ENCODE measurements at places on chromosomes 16 and 17.

GRCh38 chr17:42894283-42895184 is 6.1 kb upstream of the G6PC1 start:
- DNase-seq = no peak

- peak; percentile 97 for DNase-seq
Observed at GRCh38 chr16:30658731-30659506, 688 bp downstream of the FBRS start.

DNA sequence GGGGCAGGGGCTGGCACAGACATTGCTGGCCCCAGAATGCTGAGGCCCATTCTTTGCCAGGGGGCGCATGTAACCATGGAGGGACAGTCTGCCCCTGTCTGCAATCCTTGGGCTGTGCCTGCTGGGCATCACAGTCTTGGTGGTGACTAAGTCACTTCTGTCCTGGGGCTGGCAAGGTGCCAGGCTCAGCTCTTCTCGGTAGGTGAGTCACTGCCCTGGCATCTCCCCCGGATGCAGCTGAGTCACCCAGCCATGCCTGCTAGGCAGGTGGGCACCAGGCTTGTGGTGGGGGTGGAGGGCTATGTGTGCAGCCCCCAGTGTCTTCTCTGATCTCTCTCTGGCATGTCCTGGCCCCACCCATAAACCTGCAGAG is 5.6 kb downstream of the RARA start:
- peak; percentile 82 for DNase-seq

GRCh38 chr17:49361129-49361901 is 735 bp downstream of the ZNF652 start:
- DNase-seq = peak; percentile 40

DNA sequence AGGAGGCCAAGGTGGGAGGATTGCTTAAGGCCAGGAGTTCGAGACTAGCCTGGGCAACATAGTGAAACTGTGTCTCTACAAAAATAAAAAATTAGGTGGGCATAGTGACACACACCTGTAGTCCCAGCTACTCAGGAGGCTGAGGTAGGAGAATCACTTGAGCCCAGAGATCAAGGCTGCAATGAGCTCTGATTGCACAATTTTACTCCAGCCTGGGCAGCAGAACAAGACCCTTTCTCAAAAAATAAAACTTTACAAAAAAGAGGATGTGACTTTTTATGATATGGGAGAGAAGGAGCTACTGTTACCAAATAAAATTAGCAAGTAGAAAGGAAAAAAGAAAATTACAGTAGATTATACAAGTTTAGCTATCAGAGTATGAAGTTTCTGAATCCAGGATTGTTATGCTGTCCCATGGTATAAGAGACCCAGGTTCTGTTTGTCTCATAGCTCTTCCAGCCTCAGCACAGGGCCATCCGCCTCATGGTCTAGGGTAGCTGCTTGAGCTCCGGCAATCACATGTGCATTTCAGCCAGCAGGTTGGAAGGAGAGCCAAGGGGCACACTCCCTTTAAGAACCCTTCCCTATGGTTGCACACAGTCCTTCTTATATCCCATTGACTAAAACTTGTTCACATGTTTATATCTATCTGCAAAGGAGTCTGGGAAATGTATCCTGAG is 13.5 kb downstream of the EEF2K start:
- DNase-seq = no peak

- DNase-seq = peak; percentile 89
Observed at GRCh38 chr17:69141431-69142174, at the start of gene ABCA6. TSS of gene ABCA6 (minus strand) at chr17:69141895. CDS start at chr17:69140703, 1,192 bp downstream.

DNA sequence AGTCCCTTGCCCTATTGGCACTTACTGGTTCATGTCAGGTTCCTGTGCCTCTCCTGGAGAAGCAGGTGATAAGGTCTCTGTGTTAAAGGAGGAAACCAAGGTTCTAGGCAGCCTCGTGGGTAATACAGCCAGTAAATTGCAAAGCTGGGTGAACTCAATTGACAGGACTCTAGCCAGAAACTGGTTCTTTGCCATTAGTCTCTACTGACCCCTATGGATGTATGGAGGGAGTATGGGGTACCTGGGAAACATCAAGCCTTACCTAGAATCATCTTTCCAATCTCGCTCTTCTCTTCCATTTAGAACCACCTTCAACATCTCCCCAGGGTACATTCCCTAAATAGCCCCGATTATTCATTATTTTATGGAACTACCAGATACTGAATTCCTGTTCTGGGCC is 169.3 kb downstream of the CDH13 start:
- no peak for DNase-seq

- DNase-seq = no peak
Observed at GRCh38 chr17:44398692-44399691, 9.5 kb upstream of the ITGA2B start.

- no peak for DNase-seq
Observed at GRCh38 chr17:8287651-8288335, 677 bp upstream of the RANGRF start.

DNA sequence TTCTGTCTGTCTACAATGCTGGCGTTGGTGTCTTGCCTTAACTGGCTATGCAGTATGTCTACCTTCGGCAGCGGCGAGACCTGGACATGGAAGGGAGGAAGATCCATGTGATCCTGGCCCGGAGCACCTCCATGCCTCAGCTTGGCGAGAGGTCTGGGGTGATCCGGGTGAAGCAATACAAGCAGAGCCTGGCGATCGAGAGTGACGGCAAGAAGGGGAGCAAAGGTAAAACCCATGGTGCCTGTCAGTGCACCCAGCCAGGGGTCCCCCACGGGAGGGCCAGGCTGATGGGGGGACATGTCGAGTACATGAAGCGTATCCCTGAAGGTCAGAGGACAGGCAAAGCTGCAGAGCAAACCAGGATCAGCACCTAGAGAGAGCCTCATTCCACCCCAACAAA is 22.8 kb downstream of the PCTP start:
- no peak for DNase-seq

DNA sequence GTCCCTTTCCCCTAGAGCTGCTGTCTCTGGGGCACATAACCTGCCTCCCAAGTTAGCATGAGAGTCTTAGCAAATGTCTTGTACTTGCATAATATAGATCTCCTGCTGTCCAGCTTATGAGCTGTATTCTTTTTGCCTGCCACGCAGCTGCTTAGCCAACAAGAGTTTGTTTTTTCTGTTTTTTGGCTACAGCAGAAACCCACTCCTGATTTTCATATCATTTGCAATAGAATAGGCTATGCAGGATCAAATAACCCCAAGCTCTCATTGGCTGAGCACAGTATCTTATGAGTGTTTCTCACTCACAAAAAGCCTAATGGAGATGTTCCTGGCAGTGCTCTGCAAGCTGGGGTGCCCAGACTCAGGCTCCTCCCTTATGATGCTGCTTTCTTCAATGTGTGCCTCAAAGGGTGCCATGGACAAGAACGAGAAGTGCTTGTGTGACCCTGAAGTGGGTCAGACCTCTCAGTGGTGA is 23.1 kb downstream of the B9D1 start:
- peak; percentile 39 for DNase-seq

DNA sequence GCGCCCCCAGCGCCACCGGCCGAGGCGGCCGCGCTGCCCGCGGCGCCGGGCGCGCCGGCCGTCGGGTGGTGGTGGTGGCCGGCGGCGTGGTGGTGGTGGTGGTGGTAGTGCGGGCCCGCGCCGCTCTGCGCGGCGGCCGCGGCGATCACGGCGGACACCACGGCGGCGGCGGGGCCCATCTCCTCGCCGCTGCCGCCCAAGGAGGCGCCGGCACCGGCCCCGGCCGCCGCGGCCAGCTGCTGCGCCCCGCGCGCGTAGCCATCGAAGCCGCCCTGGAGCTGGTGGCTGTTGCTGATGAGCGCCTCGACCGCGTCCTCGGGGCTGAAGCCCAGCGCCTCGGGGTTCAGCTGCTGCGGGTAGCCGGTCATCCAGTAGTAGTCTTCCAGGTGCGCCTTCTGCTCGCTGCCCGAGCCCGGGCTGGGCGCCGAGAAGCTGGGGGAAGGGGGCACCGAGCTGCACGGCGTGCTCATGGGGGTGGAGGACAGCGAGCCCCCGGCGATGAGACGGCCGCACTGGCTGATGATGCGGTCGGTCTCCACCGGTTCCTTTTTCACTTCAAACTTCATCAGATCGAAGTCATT is 1.2 kb downstream of the MAF start:
- DNase-seq = peak; percentile 21

DNA sequence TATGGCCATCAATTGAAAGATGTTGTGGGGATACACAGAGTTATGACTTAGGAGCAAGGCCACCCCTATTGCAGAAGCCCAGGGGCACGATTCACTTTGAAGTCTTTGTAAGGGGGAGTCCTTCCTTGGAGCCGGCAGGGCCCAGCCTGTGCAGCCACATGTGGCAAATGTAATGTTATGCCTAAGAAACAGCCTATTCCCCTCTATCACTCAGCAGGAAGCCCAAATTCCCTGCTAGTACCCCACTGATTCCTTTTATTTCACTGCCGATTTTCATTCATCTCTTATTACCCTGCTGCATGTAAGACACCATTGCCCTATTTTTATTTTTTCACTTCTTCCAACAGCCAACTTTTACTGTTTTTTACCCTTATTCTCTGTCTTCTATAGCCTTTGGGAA is 233.2 kb downstream of the PMP22 start:
- DNase-seq = no peak

- peak; percentile 34 for DNase-seq
Observed at GRCh38 chr16:75074920-75075687, 41.5 kb downstream of the LDHD start.

GRCh38 chr16:29025735-29026134 is 40.9 kb downstream of the LAT start:
- no peak for DNase-seq

GRCh38 chr17:27747462-27748359 is 52.6 kb downstream of the NOS2 start:
- no peak for DNase-seq

Measured in iris pigment epithelial cell (primary cell).